ENCODE measurements at places on chromosomes 5 and 9.

GRCh38 chr5:93886917-93887361 lies 145.5 kb upstream of the POU5F2 start:
- DNase-seq, result no peak

- no peak for DNase-seq
Measured at GRCh38 chr9:77809552-77809951, 161.4 kb upstream of the GNA14 start.

DNA sequence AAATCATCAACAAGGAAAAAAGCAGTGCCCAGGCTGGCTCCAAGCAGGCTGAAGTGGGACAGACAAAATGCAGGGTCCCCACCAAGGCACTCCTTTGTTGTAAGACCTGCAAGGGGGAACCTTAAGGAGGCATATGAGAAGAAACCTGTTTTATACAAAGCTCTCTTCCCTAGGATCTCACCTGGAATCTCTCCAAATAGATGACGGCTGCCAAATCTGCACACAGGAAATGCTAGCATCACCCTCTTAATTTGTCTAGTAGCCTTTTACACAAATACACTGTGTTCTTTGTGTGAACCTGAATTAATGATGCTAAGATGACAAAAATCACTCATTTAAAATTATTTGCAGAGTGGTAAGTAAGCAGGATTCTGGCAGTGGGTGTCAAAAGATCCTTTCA lies 280.2 kb downstream of the SPOCK1 start:
- no peak for DNase-seq

- DNase-seq, result no peak
Measured at GRCh38 chr5:96259151-96259772, 173.8 kb downstream of the PCSK1 start.

DNA sequence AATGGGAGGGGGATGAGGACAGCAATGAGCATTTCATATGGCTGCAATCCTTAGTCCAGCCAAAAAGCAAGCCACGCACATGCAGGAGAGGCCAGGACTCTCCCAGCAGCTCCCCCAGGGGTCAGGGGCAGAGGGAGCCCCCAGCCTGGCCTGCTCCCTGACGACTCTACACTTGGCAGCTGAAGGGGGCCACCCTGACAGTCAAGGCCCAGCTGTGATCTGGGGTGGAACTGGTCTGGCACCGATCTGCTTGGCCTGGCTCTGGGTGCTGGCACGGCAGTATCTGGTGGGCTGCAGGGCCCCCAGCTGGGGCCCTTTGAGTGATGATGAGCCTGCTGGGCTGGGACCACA lies 118.1 kb downstream of the ADAMTS2 start:
- DNase-seq, result no peak

Data from NCI-H510A (cell line).